ENCODE measurements at places on chromosomes 11 and 22.

- DNase-seq: no peak
Measured at GRCh38 chr22:26286091-26286820, 117.0 kb downstream of the SEZ6L start.

- DNase-seq: no peak
Measured at GRCh38 chr11:325796-326591, 5.3 kb upstream of the IFITM3 start.

GRCh38 chr11:19805376-19805775 is 92.7 kb downstream of the NAV2 start:
- DNase-seq: no peak

DNA sequence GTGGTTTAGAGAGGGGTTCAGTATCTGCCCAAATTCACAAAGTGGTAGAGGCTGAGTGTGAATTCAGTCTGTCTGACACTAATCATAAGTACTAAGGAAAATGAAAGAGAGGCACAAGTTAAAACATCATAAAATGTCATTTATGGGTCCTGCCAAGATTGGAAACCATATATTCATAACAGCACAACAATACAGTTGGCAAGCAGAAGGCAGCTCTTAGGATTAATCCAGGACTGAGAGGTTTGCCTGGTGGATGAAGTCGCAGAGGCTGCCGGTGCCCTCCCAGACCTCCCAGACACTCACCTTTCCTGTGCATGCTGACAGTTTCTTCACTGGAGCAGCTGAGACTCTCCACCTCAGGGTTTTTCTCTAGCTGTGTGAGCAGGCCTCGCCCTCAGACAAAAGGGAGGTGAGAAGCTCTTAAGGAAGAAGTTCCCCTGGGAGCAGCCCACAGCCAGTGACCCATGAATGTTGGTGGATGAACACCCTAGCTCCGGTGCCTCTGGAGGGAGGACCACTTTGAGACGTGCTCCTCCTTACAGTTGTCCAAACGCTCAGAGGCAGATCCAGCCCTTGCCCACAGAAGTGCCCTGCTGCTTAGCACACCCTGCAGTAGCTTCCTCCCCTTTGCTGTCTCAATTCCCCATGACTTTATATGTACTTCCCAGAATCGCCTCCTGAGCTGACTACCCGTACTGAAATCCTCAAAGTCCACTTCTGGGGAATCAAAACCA is 43.7 kb downstream of the MAML2 start:
- no peak for DNase-seq

DNA sequence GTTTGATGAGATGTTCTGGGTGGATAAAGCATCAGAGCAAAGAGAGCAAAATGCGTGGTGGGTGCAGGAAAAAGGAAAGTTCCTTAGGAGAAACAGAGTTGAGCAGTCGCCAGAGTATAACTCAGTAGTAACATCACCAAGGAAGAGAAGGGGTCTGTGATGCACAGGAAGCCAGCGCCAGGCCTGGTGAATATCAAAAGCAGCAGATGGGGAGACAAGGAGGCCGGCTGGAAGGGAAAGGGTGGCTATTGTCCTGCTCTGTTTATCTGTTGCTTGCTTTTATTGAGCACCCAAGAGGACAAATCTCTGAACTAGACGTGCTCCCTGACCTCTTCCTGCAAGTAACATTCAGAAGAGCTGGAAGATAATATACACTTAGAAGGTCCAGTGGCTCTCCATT is 52.7 kb upstream of the GRAMD1B start:
- DNase-seq: no peak

GRCh38 chr11:119377961-119378667 is 3.4 kb downstream of the USP2 start:
- no peak for DNase-seq

GRCh38 chr11:68441466-68442230 is 18.9 kb upstream of the PPP6R3 start:
- DNase-seq: no peak

GRCh38 chr11:99537681-99538080 is 516.9 kb downstream of the CNTN5 start:
- no peak for DNase-seq

DNA sequence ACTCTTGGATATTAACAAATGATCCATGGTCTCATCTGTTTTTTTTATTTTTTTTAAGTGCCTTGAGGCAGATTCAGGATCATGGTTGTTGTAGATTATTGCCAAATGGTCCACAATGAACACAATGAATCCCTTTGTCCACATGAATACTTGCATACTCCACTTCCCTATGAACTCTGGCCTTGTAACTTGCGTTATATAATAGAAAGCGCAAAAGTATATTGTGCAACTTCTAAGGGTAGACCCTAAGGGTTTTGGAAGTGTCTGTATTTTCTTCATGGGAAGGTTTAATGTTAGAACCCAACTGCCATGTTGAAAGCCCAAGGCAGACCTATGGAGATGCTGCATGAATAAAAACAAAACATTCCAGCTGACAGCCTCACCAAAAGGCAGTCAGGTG is 8.1 kb upstream of the OR5AL1 start:
- DNase-seq: peak; percentile 8

DNA sequence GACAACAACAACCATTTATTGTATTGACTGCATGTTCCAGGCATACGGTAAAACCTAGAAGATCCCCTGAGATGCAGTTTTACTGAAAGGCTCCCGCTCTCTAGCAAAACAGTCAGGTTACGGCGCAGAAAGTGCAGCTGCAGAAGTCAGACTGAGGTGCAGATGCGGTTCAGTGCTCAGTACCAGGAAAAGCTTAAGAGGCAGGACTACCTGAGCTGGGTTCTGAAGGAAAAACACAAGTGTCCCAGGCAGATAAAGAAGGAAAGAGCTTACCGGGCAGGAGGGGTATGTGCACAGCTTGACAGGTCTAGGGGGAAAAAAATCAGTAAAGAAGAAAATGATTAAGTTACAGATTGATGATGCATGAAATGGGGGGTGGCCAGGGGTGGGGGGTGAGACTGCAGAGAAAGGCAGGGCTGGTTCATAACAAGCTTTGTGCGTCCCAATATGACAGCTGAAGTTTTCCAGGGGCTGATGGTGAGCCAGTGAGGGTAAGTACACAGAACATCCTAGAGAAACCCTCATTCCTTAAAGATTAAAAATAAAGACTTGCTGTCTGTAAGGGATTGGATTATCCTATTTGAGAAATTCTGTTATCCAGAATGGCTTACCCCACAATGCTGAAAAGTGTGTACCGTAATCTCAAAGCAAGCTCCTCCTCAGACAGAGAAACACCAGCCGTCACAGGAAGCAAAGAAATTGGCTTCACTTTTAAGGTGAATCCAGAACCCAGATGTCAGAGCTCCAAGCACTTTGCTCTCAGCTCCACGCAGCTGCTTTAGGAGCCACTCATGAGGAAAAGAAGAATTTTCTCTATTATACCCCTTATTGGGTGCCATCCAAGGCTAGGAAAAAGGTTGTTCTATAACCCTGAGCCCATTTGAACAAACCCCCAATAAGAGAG is 11.9 kb downstream of the LARGE1 start:
- no peak for DNase-seq

DNA sequence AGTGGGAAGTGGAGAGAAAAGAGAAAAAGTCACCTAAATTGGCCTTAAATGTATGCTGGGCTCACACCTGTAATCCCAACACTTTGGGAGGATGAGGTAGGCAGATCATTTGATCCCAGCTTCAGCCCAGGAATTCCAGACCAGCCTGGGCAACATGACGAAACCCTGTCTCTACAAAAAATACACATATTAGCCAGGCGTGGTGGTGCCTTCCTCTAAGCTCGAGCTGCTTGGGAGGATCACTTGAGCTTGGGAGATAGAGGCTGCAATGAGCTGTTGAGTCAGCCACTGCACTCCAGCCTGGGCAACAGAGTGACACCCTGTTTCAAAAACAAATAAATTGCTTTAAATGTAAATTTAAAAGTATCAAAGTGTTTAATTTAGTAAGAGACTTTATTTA is 3.9 kb downstream of the CBL start:
- no peak for DNase-seq

GRCh38 chr11:3002871-3003270 is 10.7 kb upstream of the NAP1L4 start:
- DNase-seq: no peak

- DNase-seq: no peak
Measured at GRCh38 chr11:19786644-19787043, 74.0 kb downstream of the NAV2 start.

GRCh38 chr11:34270711-34271110 is 87.1 kb downstream of the ABTB2 start:
- no peak for DNase-seq

DNA sequence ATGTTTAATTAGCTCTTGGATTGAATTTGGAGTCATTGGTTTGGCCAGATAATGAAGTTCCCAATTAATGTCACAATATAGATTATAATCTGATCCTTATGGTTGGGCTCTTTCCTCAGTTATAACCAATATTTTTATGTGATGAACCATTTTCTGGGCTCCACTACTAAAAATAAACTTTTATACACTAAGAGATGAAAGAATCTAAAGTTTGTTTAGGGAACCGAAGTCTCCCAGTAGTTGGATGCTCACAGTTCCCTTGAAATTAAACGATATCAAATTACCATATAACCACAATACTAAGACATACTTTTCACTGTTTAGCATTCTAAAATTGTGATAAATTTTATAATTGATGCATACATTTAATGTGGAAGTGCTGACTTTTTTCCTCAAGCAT is 47.0 kb upstream of the ARHGAP42 start:
- DNase-seq: no peak

GRCh38 chr11:60831501-60832079 is 10.3 kb upstream of the CCDC86 start:
- no peak for DNase-seq

- no peak for DNase-seq
Measured at GRCh38 chr22:25060522-25061071, 108.1 kb downstream of the KIAA1671 start.

- DNase-seq: peak; percentile 17
Measured at GRCh38 chr11:25860677-25861450, 471.1 kb upstream of the ANO3 start.

- no peak for DNase-seq
Measured at GRCh38 chr11:86625981-86626380, 46.4 kb downstream of the ME3 start.

- DNase-seq: no peak
Measured at GRCh38 chr11:46242041-46242951, 35.2 kb upstream of the CREB3L1 start.

- no peak for DNase-seq
Measured at GRCh38 chr11:86046116-86046515, 22.8 kb downstream of the PICALM start.

DNA sequence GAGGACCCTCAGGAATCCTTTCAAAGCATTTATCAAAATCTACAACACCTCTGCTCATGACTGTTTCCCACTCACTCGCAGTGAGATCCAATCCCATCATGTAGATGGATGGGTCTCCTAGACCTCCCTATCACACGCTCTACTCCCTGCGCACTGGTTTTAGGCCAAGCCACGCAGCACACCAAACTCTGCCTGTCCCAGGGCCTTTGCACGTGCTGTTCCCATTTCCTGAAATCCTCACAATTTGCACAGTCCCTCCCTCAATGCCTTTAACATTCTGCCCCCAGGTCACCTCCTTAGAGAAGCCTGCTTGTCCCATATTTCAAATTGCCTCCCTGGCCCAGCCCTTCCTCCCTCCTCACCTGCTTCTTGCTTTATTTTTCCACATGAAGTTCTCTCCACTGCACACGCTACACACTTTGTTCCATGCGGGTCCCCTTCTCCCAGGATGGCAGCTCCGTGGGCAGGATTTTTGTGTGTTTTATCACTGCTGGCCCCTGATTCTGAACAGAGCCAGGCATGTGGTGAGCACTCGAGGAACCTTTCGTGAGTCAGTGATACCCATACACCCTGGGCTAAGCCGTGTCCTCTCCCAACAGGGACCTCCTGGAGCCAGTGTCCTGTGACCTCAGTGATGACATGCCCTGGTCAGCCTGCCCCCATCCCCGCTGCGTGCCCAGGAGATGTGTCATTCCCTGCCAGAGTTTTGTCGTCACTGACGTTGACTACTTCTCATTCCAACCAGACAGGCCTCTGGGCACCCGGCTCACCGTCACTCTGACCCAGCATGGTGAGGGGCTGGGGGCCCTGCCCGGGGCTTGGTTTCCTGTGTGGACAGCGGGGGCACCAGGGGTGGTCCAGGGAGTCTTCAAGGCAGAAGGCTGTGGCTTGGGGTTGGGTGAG is 12.2 kb downstream of the CSF2RB start:
- DNase-seq: no peak

- DNase-seq: no peak
Measured at GRCh38 chr22:23161029-23161428, 15.8 kb downstream of the RAB36 start.

DNA sequence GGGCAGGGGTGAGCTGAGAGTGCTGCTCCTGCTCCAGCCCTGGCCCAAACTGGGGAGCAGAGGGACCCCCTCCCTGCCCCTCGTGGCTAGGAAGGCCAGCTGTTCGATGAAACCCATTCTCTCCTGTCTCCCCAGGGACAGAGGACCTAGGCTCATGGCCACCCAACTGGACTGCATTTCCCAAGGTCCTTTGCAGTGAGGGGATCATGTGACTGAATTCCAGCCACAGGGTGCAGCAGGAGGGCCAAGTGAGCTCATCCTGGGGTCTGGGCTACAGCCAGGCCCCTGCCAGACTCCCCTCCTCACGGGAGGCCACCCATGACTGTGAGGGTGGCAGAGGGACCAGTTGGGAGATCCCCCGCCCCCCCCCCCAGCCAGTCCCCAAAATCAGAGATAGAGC is 777.6 kb downstream of the TBC1D22A start:
- no peak for DNase-seq

DNA sequence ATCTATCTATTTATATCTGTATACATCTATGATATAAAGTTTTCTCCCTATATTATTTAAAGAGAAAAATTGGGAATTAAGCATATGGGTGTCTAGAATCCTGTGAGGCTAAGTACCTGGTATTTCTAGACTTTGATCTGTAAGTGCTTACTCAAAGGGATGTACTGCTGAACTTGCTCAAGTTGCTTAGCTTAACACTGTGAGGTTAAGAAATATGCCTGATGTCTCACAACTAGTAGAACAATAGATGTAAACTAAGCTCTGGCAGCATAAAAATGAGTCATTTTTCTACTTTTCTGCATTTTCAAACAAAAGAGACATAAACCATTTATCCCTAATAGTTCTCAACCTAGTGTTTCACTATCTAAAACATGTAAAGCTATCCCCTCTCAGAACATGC is 744.4 kb upstream of the ANO3 start:
- DNase-seq: no peak

DNA sequence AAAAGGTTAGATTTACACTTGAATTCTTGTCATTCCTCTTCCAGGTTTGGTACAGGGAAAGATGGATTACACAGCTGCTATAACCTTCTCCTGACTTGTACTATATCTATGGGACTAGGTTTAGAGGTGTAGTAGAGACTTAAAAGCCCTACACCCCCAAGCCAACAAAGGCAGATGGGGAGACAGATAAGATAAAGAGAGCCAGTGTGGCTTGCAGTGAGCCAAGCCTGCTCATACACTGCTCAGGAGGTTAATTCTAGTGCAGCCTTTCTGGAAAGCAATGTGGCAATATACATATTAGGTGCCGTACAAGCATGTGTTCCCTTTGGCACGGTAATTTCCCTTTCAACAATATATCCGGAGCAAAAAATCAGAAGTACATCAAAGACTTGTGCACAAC is 10.8 kb downstream of the SIK3 start:
- no peak for DNase-seq

- DNase-seq: no peak
Measured at GRCh38 chr22:37823134-37823985, at the start of gene GALR3. Gene GALR3 (plus strand): TSS chr22:37823382. CDS start chr22:37823407, 25 bp downstream.
